ENCODE measurements at places on chromosomes 11 and 22.

DNA sequence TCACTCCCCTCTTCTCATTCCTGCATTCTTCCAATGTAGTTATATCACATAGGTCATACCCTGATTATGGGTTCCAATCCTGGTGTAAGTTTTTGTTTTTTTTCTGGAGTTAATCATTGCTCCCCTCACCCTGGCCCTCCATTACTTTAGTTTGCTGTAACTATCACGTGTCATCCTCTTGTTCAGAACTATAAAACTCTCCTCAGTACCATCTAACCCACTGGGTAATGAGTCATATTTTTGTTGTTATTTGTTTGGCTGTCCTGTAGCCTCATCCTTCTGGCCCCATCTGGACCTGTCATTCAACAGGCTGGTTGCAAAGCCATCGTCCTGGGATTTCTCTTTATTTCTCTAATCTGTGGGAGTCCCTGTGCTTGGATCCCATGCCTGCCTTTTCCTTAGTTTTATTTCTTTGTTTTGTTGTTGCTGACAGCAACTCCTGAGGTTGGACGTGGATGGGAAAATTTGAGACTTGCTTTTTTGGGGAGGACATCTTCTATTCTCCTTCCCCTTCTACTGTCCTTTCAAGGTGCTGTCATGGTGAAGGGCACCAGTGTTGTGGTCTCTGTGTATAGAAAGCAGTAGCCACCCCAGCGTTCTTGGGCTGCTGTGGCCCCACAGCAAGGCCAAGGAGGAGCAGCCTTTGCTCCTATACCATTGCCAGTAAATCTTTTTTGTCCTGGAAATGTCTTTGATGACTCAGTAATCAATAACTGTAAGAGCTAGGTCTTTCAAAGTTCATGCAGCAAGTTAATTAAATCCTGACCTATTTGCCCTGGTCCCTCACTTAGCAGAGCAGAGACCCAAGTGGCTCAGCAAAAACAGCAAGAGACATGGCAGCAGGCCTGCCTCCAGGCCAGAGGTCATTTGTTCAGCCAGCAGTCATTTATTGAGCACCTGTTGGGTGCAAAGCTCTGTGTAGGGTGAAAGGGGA lies 82.5 kb downstream of the C22orf31 start:
- DNase-seq, result no peak

DNA sequence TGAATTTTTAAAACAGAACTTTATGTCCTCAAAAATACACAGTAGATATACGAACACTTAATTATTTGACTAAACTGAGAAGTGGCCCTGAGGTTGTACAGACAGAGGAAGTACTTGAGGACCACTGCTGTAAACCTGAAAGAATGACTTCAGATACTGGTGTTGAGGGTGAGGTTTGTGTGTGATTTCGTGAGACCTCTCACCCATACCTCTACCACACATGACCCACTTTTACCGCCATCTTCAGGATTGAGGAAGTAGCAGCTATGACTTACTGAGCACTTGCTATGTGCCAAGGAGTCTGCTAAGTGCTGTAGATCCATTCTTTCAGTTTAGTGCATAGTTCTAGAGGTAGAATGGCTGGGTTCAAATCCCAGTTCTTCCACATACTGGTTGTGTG lies 21.9 kb downstream of the MMP13 start:
- no peak for DNase-seq

DNA sequence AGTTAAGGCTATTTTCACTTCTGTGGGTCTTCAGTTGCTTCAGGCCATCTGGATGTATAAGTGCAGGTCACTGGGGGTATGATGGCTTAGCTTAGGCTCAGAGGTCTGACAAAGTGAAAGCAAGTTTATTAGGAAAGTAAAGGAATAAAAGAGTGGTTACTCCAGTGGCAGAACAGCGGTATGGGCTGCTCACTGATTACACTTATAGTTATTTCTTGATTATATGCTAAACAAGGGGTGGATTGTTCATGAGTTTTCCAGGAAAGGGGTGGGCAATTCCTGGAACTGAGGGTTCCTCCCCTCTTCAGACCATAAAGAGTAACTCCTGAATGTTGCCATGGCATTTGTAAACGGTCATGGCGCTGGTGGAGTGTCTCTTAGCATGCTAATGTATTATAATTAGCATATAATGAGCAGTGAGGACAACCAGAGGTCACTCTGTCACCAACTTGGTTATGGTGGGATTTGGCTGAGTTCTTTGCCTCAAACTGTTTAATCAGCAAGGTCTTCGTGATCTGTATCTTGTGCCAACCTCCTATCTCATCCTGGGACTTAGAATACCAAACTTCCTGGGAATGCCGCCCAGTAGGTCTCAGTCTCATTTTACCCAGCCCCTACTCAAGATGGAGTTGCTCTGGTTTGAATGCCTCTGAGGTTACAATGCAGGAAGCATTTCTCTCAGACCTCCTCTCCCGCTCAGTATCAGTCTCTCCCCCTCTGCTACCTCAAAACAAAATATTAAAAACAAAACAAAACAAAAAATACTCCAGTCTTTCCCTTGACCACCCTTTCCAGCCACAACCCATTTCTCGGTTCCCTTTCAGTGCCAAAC lies 106.6 kb upstream of the SLC22A12 start:
- DNase-seq, result no peak

- DNase-seq, result no peak
Measured at GRCh38 chr22:23891726-23892125, 2.5 kb upstream of the MIF start.

- DNase-seq, result no peak
Measured at GRCh38 chr11:75380716-75381420, 18.4 kb upstream of the RPS3 start.
